CD4-positive, alpha-beta T cell treated with Interleukin-12 subunit alpha and Interleukin-12 subunit beta, for 1 hour (primary cell): ENCODE measurements at places on chromosomes 7 and 10.

- DNase-seq: no peak
Measured at GRCh38 chr7:33921216-33921938, 16.0 kb downstream of the BMPER start.

- no peak for DNase-seq
Measured at GRCh38 chr10:32050177-32050576, 6.0 kb downstream of the KIF5B start.

- peak; percentile 8 for DNase-seq
Measured at GRCh38 chr10:85612833-85613232, 753.8 kb downstream of the GRID1 start.

DNA sequence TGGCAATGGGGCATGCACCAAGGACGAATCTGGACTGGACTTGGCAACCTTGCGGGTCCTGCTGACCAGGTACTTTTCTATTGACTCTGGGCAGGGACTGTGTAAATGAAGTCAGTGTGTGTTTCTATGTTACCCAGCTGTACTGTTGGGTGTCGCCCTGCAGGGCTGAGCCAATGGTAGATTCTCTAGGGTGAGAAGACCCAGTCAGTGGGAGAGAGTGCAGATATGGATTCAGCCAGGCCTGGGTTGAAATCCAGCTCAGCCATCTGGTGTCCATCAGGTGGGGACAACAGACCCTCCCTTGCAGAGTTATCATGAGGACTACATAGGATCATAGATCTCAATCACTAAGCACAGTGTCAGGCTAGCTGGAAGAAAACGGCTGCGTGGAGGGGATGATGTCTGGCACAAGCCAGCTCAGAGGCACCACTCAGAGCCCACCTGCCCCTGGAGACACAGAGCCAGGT, 4.9 kb upstream of the PPIF start:
- no peak for DNase-seq

DNA sequence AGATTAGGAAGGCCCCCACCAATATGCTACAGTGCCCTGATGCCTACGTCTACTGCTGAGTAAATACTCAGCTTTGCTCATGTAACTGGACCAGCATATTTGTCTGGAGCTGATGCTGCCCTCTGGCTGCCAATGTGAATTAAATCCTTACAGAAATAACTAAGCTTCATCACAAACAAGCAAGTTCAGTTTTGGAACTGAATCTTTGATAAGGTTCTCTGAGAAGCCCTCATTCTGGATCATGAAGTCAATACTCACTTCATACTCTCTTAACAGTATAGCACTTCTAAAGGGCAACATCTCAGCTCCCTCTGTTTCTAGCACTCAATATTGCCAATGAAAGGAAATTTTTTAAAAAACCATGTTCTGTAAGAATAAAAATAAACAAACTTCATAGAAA, 246.7 kb downstream of the ETV1 start:
- peak; percentile 9 for DNase-seq

GRCh38 chr10:33066558-33067236, 108.7 kb upstream of the ITGB1 start:
- no peak for DNase-seq

- no peak for DNase-seq
Measured at GRCh38 chr7:112866424-112866823, 76.2 kb upstream of the TMEM168 start.

DNA sequence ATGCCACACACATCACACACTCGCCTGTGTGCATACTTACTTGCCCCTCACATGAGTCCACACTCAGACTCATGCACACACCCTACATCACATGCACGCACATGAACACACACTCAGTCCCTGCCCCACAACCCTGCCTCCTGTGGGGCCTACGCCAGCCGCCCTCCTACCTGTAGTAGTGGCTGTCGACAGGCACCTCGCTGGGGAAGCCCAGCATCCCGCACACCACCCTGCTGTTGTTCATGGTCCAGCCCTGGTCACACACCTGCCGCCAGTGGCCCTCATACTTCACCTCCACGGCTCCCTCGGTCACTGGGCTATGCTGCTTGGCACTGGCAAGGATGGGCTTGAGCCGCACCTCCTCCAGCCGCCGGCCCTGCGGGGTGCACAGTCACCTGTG, 7.2 kb downstream of the LOXL4 start:
- DNase-seq: no peak

- no peak for DNase-seq
Measured at GRCh38 chr7:106590209-106590816, 70.6 kb downstream of the CCDC71L start.
